ENCODE measurements at places on chromosomes 6 and 20. TPM values are rescaled to one million over a fixed set of nuclear protein-coding genes. Genes with fewer than 3 reads are reported as not detected.

- DNase-seq, result no peak
Measured at GRCh38 chr20:20759132-20759531, 46.7 kb upstream of the RALGAPA2 start.

- DNase-seq, result no peak
Measured at GRCh38 chr20:56797023-56797422, 167.9 kb downstream of the TFAP2C start.

The ESR1 gene
- 0.96 TPM for polyA plus RNA-seq

The DLK2 gene
- polyA plus RNA-seq, result 1.8 TPM

The RPRD1B gene
- 39.3 TPM for polyA plus RNA-seq

DNA sequence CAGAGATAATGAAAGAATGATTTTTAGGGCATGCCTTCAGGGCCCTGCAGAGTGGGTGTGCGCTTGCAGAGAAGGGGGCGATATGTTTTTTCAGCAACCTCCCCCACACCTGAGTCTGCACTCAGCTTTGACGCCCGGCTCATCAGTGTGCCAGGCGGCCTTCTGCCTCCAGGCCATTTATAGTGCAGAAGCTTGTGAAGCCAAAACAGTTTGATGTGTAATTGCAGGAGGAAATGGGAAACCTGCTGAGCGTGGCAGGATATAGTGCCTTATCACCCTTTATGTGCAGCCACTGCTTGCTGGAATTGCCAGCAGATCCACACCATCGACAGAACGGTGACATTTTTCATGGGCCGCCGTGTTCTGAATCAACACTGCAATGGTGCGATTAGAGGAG lies 178.2 kb downstream of the CDH4 start:
- no peak for DNase-seq

DNA sequence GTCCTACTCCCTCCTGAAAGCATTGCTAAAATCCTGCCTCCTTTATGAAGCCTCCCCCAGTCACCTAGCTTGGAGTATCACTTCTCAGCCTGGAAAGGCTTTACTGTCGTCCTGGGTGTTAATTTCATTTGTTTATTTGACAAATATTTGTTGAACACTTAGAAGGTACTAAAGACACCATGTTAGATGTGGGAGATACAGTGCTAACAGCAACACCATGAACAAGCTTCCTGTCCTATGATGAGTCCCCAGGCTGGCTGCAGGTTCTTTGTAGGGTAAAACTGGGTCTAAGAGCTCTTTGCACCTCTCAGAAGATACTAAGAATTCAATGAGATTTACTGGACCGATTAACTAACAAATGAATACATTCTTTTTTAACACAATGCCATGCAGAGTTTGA lies 109.2 kb upstream of the TMEM170B start:
- no peak for DNase-seq

DNA sequence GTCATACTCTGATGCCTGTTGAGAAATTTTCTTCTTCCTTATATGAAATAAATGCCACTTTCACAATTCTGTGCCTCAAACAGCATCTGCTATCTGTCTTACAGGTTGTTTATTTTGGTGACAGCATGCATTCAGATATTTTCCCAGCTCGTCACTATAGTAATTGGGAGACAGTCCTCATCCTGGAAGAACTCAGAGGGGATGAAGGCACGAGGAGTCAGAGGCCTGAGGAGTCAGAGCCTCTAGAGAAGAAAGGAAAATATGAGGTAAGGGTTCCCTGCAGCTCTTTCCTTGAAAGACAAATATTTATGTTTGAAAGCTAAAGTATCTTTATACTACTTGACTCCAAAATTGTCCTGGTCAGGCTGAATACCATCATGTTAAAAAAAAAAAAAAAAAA lies 15.8 kb downstream of the TSPYL4 start:
- DNase-seq, result no peak

DNA sequence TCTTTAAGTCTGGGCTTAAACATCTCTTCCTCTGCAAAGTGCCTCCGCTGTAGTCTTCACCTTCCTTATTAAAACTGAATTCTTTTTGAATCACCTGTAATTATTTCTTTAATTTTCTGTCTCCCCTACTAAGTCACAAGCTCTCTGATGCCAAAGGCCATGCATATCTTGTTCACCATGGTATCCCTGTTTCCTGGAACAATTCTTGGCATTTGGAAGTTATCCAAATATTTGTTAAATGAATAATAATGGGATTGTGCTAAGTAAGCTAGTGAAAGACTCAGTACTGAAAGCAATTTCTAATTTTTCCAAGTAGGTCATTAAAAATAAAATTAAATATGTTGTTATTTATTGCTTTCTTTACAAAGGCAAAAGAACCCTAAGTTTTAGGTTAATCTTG lies 12.2 kb downstream of the SNAP91 start:
- no peak for DNase-seq

- DNase-seq, result no peak
Measured at GRCh38 chr6:56009636-56010035, 134.2 kb upstream of the BMP5 start.

GRCh38 chr6:98944168-98944567 lies 3.6 kb downstream of the FBXL4 start:
- no peak for DNase-seq

DNA sequence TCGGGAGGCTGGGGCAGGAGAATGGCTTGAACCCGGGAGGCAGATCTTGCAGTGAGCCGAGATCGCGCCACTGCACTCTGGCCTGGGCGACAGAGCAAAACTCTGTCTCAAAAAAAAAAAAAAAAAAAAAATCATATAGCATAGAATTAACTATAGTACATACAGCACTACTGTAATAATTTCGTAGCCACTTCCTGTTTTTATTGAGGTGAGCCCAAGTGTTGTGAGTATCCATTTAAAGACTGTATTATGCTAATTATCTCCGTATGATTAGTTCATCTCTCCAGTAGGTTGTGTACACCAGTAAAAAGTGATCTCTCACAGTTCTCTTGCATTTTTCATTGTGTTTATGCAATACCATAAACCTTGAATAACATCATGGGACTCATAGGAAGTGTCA lies 70.6 kb downstream of the IYD start:
- no peak for DNase-seq

- DNase-seq, result no peak
Measured at GRCh38 chr6:17178754-17179529, 77.1 kb downstream of the STMND1 start.

DNA sequence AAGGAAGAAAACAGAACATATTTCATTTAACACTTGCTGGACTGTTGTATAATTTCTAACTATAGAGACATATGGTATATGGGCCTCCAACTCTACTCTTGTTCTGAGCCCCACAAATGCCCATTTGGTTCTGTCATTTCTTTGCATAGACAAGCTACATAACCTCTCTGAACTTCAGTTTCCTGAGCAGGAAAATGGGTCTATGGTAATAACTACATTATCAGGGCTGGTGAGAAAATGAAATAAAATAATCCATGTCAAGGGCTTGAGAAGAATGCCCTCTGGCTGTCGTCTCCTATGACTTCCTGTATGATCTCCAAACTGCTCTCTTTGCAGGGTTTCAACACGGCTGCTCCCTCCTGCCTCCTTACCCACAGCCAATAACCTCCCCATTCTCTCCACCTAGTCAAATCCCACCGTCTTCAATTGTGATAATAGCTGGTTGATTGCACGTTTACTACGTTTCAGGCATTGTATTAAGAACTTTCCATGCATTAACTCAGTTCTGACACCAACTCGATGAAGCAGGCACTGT lies 12.0 kb downstream of the ZCCHC3 start:
- DNase-seq, result no peak

The NOTCH4 gene
- polyA plus RNA-seq, result 56.8 TPM

The KCNK15 gene
- polyA plus RNA-seq, result not detected

DNA sequence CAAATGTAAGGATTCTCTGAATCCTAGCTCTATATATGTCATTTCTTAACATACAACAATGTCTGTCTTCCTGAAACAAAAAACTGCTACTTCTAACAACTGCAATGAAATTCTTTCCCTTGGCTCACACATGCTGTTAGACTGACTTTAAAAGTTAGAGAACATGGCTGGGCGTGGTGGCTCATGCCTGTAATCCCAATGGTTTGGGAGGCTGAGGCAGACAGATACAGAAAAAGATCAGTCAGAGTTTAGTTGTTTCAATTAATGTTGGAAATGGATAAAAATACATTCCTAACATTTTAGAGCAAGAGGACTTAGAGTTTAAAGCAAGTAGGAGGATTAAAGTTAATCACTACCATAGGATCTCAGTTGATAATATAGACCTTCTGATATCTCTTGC lies 28.7 kb upstream of the KIAA1586 start:
- no peak for DNase-seq

GRCh38 chr6:7920425-7920824 lies 9.8 kb upstream of the TXNDC5 start:
- no peak for DNase-seq

GRCh38 chr20:33689973-33690372 lies 3.8 kb upstream of the E2F1 start:
- DNase-seq, result no peak

DNA sequence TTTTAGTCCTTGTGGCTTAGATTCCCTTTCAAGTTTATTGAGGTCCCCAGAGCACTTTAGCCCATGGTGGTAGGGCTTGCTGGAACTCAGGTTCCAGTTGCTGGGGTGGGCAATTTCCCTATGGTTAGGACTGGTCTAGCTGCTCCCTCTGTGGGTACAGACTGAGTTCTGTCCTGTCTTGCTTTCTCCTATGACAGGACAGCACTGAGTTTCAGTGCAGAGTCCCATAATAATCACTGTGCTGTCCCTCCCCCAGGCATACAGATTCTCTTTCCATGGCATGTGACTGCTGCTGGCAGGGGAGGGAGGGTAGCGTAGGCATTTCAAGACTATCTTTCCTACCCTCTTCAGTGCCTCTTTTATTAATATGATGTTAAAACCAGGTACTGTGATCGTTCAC lies 17.1 kb upstream of the ERVFRD-1 start:
- DNase-seq, result no peak

The SLC35B3 gene
- 27.8 TPM for polyA plus RNA-seq

The SLC13A3 gene
- polyA plus RNA-seq, result 11.2 TPM

GRCh38 chr6:122063076-122063475 lies 336.4 kb upstream of the HSF2 start:
- no peak for DNase-seq

The BTN1A1 gene
- polyA plus RNA-seq, result 0.26 TPM

GRCh38 chr6:127880429-127880828 lies 20.4 kb downstream of the THEMIS start:
- no peak for DNase-seq

The FKBP1C gene
- 3.9 TPM for polyA plus RNA-seq

The DSN1 gene
- 17.3 TPM for polyA plus RNA-seq

GRCh38 chr20:64258071-64258823 lies 2.7 kb downstream of the PCMTD2 start:
- DNase-seq, result no peak

The MDFI gene
- polyA plus RNA-seq, result 121 TPM

- DNase-seq, result no peak
Measured at GRCh38 chr20:37315452-37316110, 26.1 kb downstream of the MANBAL start.

GRCh38 chr20:14493408-14493807 lies 156.0 kb upstream of the FLRT3 start:
- DNase-seq, result no peak

GRCh38 chr20:36479938-36480337 lies 61.4 kb upstream of the MYL9 start:
- no peak for DNase-seq

GRCh38 chr20:36728986-36729385 lies 16.9 kb downstream of the NDRG3 start:
- no peak for DNase-seq

The CDKN1A gene
- 15.9 TPM for polyA plus RNA-seq

- DNase-seq, result no peak
Measured at GRCh38 chr6:7900621-7901020, 10.0 kb downstream of the TXNDC5 start.

- no peak for DNase-seq
Measured at GRCh38 chr6:1390133-1390945, 963 bp downstream of the FOXF2 start.

The SLC35F1 gene
- 2.6 TPM for polyA plus RNA-seq

DNA sequence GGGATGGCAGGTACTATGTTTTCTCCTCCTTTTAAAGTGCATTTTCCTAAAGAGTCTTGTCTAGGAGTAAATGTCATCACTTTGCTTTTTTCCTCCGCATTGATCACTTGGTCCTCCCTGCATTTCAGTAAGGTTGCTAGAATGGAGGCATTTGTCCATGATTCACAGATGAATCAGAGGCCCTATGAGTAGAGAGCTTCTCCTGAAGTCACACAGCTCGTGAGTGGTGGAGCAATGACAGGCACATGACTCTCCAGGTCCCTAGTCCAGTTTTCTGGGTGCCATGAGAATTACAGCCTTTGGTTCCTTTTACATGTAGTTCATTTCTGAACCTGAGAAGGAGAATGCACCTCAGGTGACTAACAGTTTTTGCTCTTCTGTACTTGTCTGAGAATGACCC lies 50.5 kb downstream of the HLA-A start:
- no peak for DNase-seq

- DNase-seq, result no peak
Measured at GRCh38 chr6:136792095-136792409, 225 bp downstream of the MAP3K5 start.

DNA sequence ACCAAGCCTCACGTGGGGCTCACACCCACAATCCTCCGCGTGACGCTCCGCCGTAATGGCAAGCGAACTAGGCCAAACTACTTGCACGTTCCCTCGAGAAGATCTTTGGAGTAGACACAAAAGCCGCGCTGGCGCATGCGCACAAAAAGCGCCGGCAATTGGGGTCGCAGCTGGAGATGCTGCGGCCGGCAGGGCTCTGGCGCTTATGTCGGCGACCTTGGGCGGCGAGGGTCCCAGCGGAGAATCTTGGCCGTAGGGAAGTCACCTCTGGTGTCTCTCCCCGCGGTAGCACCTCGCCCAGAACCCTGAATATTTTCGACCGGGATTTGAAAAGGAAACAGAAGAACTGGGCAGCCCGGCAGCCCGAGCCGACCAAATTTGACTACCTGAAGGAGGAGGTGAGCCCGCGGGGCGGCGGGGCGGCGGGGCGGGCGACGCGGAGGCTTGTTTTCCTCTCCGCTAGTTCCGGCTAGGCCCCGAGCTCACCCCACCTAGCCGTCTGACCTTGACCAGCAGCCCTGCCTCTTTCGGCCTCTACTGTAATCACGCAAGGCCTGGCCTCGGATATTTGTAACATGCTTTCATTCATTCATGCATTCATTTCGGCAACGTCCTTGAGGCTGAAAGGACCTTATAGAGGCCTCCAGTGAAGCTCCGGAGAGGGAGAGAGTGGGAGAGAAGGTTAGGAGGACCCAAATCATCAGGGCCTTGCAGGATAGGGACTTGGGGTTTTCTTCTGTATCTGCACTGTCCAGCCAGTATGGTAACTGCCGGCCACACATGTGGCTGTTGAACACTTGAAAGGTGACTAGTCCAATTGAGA lies at the start of the genes ESF1 and NDUFAF5:
Gene ESF1, minus strand, starts transcription at position 27 of the 823 bp plus-strand sequence. CDS start 1,779 bp downstream, outside the sequence.
Gene NDUFAF5, plus strand, starts transcription at position 136 of the 823 bp plus-strand sequence. Its CDS starts 41 bp downstream, at position 177.
- DNase-seq, result peak; percentile 93

DNA sequence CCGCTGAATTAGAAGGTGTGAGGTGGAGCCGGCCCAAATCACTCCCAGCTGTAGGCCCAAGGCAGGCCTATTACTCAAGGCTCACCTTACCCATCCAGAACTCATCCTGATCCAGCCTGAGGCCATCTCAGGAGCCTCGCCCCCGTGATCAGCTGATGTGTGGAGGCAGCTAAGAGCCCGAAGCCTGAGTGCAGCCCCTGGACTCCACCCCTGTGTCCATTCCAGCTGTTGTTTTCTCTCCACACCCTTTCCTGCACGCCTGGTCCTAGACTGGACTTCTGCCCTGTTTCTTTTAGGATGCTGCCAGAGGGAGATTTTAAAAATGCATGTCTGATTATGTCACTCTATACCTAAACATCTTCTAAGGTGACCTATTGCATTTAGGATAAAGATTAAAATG lies 124.7 kb upstream of the SUPT3H start:
- no peak for DNase-seq

- no peak for DNase-seq
Measured at GRCh38 chr6:108650781-108651180, 90.1 kb downstream of the FOXO3 start.

The NMBR gene
- 0.45 TPM for polyA plus RNA-seq
